ENCODE measurements at places on chromosomes 7 and 10. TPM values are rescaled to one million over a fixed set of nuclear protein-coding genes. Genes with fewer than 3 reads are reported as not detected.
A peak's percentile ranks its signal among the peaks of the same experiment; 100 is the strongest.

- no peak for DNase-seq
These were observed 63.7 kb upstream of the CREB5 start for GRCh38 chr7:28348636-28349035.

DNA sequence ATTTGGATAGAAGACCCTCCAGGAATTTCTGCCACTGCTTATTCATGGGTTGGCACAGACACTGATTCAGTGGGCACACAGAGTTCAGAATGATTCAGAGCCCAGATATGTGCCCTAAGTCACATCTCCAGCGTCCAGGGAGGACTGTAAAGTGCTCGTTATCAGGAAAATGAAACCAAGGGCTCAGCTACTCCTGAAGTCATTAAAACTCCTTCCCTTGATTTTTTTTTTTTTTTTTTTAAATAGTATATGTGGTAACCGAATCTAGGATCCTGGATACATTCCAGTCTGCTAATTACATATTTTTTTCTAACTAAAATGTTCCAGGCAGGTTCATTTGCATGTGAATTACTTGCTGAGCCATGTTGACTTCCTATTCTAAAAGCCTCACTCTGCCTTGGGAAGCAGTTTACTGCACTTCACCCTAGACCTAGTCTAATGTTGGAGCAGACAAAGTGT is 34.7 kb downstream of the MET start:
- no peak for DNase-seq

DNA sequence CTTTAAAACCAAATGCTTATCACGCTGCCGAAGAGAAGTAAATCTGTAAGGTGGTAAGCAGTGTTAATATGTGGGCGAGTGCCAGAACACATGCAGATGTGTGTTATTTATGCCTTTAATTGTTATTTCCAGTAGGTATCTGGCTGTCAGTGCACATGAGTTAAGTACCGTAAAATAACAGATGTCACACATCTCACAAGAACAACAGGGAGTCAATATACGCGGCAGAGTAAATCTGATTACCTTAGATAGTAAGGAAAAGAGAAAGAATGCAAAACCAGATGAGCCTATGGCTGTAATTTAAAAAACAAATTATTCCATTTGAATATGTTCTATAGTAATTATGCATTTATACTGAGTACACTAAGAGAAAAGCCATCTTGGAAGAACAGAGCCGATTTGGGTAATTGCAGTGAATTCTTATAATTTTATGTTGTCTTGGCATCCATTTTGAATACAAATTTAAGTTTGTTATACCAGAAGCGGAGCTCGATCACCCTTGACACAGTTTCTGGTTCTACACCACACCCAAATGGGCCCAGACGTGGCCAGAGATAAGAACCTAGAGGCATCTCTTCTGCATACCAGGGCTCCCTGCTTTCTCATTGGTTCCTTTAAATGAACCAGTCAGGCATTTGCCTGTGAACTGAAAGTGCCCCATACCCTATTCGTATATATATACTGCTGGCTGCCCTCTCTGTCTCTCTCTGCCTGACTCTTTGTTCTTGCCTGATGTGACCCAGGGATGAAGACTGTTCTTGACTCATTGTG is 34.8 kb downstream of the DNAJB9 start:
- DNase-seq: no peak

DNA sequence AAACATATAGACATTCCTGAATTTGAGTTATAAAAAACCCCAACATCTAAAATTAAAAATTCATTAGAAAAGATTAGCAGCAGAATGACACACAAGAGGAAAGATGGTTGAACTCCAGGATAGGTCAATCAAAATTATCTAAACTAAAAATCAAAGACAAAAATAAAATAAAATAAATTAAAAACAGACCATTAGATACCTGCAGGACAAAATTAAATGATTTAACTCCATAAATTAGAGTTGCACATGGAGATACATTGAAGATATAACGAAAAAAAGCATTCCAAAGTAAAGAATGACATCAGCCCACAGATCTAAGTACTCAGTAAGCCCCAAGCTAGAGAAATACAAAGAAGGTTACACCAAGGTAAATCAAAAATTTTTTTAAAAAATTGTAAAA is 226.1 kb upstream of the SORCS1 start:
- no peak for DNase-seq

DNA sequence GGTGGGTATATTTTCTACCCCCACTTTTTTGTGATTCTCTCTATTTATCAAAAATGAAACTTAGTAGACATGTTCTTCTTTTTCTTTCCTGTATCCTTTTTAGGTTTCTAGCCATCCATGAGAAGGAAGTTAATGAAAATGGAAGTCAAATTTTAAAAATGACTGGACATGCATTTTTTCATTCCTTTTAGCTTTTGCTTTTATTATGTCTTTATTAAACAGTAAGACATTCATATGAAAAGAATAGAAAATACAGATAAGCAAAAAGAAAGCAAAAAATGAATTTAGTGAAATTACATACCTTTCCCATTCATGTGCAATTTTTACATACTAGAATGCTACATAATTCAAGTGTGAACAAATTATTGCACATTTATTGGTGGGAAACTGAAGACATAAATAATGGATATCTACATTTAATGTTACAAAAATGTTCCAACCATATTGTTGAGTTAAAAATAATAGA is 88.7 kb downstream of the CPED1 start:
- DNase-seq: no peak

GRCh38 chr10:71964743-71965515 is 734 bp downstream of the CHST3 start:
- peak; percentile 89 for DNase-seq

Gene HEPACAM2
- total RNA-seq: not detected

Gene UNC5B
- 1.1 TPM for total RNA-seq

Gene FLNC
- total RNA-seq: 4,656 TPM

DNA sequence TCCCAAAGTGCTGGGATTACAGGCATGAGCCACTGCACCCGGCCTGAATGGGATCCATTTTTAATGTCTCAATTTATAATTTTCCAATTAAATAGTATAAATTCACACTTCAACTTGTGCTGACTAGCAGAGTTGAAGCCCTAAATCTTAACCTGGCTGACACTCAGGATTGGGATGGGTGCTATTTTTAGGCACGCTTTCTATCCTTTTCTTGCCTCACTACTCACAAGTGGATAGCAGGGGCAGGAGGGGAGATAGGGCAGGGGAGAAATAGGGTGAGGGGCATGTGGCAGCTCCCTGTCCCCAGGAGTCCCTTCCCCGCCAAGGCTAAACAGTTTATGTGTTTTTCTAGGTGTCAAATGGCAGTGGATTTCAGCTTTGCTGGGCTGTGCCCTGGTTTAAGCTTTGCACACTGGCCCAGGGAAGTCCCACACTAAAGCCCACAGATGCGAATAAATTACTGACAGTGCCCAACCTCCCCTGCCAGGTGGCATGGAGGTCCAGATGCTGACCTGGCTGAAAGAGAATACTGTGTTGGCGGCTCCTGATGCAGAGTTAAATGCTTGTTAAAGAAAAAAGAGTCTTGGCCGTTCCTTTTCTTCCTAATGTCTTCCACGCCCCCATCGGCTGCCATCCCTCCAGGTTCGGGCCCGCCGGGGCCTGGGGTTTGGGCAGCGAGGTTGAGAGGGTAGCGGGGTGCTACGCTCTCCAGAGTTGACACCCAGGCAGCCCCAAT is 36.2 kb upstream of the EFCAB10 start:
- DNase-seq: no peak

GRCh38 chr10:63977329-63977923 is 456.2 kb downstream of the REEP3 start:
- no peak for DNase-seq

GRCh38 chr10:103967448-103968071 is 620 bp downstream of the SLK start:
- DNase-seq: no peak

GRCh38 chr7:767941-768731 is 41.1 kb upstream of the PRKAR1B start:
- peak; percentile 60 for DNase-seq

GRCh38 chr10:12195281-12195602 is 449 bp downstream of the NUDT5 start:
- no peak for DNase-seq

DNA sequence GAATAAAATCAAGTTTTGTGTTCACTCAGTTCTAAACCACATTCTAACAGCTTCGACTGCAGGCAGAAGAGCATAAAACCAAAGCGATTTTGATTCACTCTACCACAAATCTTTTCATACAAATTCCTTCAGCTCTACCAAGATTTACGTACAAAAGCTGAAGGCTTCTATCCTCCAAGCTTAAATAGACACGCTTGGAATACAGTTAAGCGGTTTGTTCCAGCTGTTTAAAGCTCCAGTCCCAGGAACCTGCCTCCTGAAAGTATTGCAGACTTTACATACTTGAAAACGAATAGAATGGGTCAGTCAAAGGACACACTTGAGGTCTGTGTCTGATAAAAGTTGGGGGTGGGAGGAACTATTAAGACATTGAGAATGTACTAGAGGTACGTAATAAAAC is 102.9 kb downstream of the MPP7 start:
- DNase-seq: no peak

All from psoas muscle (tissue), 8 donors.